ENCODE measurements at places on chromosomes 11 and 22. TPM values are rescaled to one million over a fixed set of nuclear protein-coding genes. Genes with fewer than 3 reads are reported as not detected.

Gene KRTAP5-8
- total RNA-seq: not detected

Gene CCDC90B
- 23.5 TPM for total RNA-seq

Gene TRPM5
- 1.3 TPM for total RNA-seq

Gene H19
- not detected for total RNA-seq

Gene DDI1
- not detected for total RNA-seq

Gene JHY
- 4.6 TPM for total RNA-seq

Gene LGALS12
- not detected for total RNA-seq

Gene WNT7B
- not detected for total RNA-seq

Gene LINC01488
- total RNA-seq: not detected

Gene MRGPRX3
- not detected for total RNA-seq

Gene SMTNL1
- total RNA-seq: not detected

Gene HPS5
- total RNA-seq: 8.8 TPM

Gene NTM
- not detected for total RNA-seq

Gene SLC22A12
- total RNA-seq: not detected

Gene TIMM10
- 28.0 TPM for total RNA-seq

Gene GDPD4
- total RNA-seq: not detected

Gene OR52I2
- not detected for total RNA-seq

Gene DEPDC7
- total RNA-seq: 2.9 TPM

Gene SLC43A1
- 3.1 TPM for total RNA-seq

Gene GSTT2B
- not detected for total RNA-seq

Gene PNPLA5
- not detected for total RNA-seq

Gene CHST1
- total RNA-seq: not detected

Gene ART1
- total RNA-seq: not detected

Gene OR5A1
- not detected for total RNA-seq

Gene CAT
- total RNA-seq: 8.5 TPM

Gene TBX10
- total RNA-seq: not detected

Gene KRTAP5-11
- not detected for total RNA-seq

Gene ESAM
- total RNA-seq: 0.64 TPM

Gene NDUFS8
- 72.5 TPM for total RNA-seq

Gene HEPHL1
- not detected for total RNA-seq

Gene OR5M11
- not detected for total RNA-seq

Gene PHLDA2
- total RNA-seq: 1.3 TPM

Gene CECR2
- total RNA-seq: not detected

Gene LRRC10B
- total RNA-seq: not detected

Gene KDM4D
- 0.22 TPM for total RNA-seq

Gene OR2D2
- total RNA-seq: not detected

Gene ARHGAP8
- total RNA-seq: 6.3 TPM

Gene CDKN1C
- total RNA-seq: 1.9 TPM

Gene MRGPRE
- total RNA-seq: not detected

Gene OR51E2
- total RNA-seq: not detected

Gene NXPE1
- total RNA-seq: not detected

Gene PLEKHB1
- 30.8 TPM for total RNA-seq

Gene TEAD1
- not detected for total RNA-seq
